ENCODE measurements at places on chromosomes 1 and 21.
A peak's percentile ranks its signal among the peaks of the same experiment; 100 is the strongest.

DNA sequence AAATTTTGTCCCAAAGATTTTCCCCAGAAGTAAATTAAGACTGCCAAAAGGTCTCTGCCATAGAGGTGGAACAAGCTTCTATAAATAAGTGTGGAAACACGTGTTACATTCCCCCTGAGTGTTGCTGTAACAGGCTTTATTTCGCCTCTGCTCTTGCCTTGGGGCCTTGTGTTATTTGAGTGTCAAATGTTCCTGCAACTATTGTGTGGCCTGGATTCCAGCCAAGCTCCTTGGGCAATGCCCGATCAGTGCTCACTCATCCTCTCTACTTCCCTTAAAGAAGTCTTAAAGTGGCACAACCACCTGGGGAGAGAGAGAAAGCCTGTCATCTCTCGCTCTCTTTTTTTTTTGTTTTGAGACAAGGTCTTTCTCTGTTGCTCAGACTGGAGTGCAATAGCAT, 156.7 kb downstream of the NR5A2 start:
- DNase-seq, result no peak

DNA sequence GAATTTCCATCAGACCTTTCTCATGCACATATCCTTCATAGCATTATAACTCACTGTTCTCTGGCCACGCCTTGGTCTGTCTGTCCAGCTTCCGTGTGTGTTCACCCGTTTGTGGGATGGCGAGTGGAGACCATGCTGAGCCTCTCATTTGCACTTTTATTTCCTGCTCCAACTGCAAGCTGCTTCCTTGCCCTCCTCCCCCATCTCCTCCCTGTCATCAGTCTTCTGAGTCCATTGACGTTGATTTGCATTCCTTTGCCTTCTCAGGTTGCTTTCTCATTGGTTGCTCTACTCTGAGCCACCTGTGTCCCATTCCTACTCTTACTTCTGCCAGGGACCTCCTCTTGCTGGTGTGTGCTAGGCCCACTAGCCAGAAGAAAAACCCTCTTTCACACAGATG, 146.4 kb downstream of the NOS1AP start:
- peak; percentile 43 for DNase-seq

DNA sequence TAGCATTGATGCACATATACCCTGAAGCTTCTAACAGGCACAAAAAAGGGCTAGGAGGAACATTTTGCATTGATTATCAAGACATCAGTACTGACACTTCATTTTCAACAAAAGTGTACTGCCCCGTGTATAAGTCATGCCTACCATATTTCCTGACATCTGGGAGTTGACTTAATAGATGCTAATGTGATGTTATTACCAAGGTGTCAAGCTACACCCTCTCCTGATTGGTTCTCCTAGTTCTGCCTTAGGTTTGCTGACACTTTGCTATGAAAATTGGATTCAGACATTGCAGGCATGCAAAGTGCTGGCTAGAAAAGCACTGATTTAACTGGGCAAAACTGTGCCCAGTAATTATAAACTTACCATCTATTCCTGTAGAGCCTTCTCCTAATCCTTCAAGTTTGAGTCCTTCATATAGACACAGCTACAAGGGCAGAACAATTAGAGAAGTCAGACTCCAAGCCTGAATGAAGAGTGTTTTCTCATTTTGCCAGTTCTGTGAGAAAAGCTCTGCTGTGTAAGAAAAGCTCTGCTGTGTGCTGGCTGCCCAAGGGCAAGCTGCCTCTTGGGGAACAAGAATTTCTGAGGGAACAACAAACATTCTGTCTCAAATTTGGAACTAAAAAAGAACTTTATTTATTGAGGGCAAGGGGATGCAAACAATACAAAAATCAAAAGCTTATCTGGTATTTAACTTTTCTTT, 11.2 kb downstream of the S100A10 start:
- DNase-seq, result no peak

DNA sequence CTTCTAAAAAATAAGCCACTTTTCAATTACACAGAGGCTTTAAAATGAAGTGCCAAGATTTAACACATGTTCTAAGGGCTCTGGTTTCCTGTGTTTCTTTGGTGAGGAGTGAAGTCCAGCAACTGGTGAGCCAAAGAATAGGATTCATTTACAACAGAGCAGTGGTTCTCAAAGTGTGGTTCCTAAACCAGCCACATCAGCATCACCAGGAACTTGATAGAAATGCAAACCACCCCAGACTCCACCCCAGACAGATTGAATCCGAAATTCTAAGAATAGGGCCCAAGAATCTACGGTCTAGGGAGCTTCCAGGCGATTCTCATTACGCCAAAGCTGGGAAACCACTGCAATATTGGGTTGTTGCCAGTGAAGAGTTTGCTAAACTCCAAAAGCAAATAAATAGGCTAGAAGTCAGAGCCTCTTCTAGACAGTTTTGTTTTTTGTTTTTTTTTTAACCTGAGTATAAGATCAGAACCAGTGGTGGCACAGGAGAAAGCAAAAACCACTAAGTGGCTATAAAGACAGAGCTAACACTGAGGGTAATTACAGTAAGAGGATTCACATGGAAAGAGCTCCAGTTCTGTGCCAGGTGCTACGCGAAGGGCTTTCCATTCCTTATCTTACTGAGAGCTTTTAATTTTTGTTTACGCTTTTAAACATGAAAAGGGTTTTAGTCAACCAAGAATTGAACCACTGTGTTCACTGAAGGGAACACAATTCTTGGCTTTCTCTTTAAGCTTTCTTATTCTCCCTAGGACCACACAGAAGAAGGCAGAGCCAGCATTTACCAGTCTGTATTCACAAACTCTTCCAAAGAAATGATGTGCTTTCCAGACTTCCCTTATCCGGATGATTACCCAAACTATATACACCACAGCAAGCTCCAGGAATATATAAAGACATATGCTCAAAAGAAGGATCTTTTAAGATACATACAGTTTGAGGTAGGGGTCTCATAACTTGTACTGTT, 42.4 kb upstream of the FMO2 start:
- DNase-seq, result no peak

DNA sequence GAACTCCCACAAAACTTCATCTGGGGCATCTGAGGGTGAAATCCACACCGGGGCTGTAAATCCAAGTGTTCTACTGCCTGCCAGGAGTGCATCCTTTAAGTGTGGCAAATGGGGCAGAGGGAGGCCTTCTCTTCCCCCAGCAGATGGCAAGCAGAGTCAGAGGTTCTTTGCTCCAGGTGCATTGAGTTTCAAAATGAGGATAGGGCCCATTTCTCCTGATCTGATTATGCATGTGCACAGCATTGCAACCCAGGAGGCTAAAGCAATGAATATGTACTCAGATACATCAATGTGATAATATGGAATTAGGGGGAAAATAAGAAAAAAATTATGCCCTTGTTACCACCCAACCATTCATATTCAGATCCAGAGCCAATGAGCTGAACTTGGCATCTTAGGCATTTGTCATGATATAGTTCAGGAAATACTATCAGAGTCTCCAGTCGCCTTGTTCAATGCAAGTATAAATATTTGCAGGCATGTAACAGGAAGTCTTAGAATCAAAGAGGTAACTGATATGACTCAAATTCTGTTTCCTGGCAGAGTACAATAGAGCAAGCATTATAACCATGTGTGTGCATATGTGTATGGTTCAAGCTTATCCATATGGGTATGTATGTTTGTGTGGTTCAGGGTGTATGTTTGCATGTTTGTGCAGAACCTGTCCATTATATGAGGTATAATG, 473.8 kb upstream of the PKN2 start:
- DNase-seq, result no peak

DNA sequence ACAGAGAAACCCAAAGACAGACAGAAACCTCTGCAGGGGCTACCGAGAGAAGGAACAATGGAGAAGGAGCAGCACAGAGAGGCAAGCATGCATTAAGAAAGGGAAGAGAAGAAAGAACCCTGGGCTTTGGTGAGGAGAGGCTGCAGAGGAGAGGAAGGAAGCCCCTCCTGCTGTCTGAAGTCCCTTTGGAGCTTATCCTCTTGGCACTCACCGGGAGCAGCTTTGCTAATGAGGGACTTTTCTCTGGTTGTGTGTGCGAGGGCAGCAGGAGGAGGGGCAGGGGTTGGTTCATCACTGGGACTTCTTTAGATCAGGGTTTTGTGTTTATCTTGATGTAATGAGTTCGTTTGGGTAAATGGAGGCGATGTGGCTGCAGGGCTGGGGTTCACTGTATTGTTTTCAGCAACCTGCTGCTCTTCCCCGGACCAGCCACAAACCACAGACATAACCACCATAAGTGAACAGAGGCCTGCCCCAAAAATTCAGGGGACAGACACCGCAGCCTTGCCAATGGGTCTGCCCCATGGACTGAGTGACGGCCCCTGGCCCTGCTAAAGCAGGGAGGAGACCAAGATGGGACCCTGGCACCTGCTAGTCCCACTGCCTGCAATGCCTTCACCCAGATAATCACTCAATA, 100.6 kb downstream of the KCND3 start:
- DNase-seq, result no peak

All from H9 (cell line).